Activated naive CD4-positive, alpha-beta T cell treated with anti-CD3 and anti-CD28 coated beads, Interleukin-2, amount 10 ng/mL, durations not matched to agents 5 hours and 36 hours (primary cell): ENCODE measurements at places on chromosomes 7 and 10. TPM values are rescaled to one million over a fixed set of nuclear protein-coding genes. Genes with fewer than 3 reads are reported as not detected.

The CLCN1 gene
- total RNA-seq, result not detected

The CUX1 gene
- total RNA-seq, result 28.1 TPM

The HOXA13 gene
- not detected for total RNA-seq

The FAM149B1 gene
- total RNA-seq, result 16.3 TPM

The BUD23 gene
- total RNA-seq, result 49.4 TPM

The CUZD1 gene
- total RNA-seq, result 2.0 TPM

The ADGRA1 gene
- not detected for total RNA-seq

The VGF gene
- 0.14 TPM for total RNA-seq

The AMZ1 gene
- 0.30 TPM for total RNA-seq

The DDC gene
- not detected for total RNA-seq

The SORBS1 gene
- total RNA-seq, result 0.77 TPM

The LBX1 gene
- not detected for total RNA-seq

The MAGI2 gene
- not detected for total RNA-seq

The PARP12 gene
- total RNA-seq, result 76.0 TPM

The VSTM4 gene
- not detected for total RNA-seq

The MMP21 gene
- total RNA-seq, result not detected
